DMS 273 treated with DMSO at 0.1 percent for 48 hours (cell line): ENCODE measurements at places on chromosomes 4 and X.

GRCh38 chr4:154329268-154329868 lies 162.2 kb downstream of the DCHS2 start:
- no peak for DNase-seq

DNA sequence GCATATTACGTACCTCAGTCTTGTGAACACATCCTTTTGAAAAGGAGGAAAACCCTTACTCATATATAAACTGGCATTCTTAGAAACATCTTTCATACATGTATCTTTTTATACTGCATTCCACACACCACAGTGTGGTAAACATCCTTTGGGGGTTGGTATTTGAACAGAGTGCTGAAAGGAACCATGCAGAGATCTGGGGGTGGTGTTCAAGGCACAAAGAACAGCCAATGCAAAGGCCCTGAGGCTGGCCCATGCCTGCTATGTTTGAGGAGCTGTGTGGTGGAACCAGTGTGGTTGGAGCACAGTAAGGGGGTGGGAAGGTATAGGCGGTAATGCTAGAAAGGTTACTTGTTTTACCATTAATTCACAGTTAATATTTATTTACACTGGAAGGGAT lies 2.0 kb downstream of the ELK1 start:
- DNase-seq, result no peak

- no peak for DNase-seq
These were observed 40.9 kb upstream of the MSX1 start for GRCh38 chr4:4818415-4819212.

- no peak for DNase-seq
These were observed 696 bp downstream of the SCRG1 start for GRCh38 chr4:173398220-173398619.

DNA sequence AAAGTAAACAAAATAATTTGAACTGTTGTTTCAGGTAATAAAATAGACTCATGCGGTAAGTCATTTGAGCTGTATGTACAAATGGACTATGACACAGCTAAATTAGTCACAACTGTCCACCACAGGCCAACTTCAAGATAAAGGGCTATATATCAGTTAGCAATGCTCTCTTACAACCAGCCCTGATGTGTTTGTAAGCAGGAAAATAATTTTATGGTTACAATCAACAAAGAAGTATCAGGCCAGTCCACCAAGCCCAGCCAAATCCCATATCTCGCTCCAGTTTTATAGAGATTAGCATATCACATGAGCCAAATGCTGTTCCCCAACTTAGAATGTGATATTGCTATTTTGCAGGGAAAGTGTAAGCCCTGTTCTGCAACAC lies 511 bp upstream of the DUSP21 start:
- DNase-seq, result no peak

- no peak for DNase-seq
These were observed 118.5 kb upstream of the GUCY1A1 start for GRCh38 chr4:155548173-155548572.

DNA sequence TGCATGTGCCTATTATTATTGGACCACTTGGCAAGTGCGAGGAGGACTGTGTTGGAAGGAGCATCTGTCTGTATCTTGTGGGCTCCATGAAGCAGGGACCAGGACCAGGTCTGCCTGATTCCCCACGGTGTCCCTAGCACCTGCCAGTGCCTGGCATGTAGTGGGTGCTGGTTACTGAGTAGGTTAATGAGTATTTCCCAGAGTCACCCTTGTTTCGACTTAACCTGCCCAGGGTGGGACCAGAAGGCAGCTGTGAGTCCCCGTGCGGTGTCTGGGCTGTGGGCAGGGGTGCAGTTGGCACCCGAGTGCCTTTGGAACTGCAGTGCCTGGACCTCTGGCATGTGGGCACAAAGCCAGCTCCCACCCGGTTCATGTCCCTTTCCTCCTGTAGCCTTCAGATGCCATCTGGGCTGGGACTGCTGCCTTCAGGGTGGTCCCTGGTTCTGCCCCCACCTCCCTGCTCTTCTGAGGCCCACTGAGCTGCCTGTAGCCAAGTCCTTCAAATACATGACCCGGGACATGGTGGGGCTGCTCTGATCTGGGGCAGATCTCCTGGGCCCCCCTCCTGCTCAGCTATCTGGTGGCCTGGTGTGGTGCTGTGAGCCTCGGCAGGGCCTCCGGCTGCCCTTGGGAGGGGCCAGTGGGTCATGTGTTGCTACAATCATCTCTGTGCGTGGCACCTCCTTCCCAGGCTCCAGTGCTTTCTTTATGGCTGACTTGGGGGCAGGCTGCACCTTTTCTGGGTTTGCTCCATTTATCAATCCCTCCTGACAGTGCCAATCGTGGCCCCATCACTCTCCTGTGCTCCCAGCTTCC lies 53.0 kb upstream of the SORCS2 start:
- DNase-seq, result no peak

DNA sequence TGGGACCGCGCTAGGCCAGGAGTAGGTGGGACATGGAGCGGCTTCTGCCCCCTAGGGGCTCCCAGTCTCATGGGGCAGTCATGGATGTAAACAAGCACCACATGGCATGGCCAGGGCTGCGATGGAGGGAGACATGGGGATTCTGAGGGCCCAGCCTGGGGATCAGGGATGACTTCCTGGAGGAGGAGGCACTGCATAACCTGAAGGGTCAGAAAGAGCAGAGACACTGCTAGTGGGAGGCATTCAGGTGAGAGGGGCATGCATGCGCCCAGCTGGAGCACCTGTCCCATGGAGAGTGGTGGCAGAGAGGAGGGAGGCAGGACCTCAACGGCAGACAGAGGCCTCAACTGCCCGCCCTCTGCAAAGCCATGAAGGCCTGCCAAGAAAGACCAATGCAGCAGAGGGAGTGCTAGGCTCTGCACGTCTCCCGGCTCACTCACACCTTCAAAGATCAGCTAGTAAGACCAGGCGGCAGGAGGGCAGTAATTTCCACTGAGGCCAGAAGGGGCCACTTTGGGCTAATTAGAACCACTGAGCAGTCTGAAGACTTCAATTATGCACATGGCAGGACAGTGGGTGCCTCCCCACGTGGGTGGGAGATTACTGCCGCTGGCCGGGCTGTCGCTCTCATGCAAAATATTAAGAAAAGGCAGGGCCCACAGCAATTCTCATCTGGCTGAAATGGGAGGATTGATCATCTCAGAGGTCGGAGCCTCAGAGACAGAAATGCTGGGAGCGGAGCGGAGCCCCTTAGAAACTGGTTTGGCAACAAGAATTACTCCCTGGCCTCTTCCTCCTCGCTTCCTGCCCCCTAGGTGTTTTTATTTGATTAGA lies 69.6 kb downstream of the PPP2R2C start:
- no peak for DNase-seq
